IPS-NIHi11 (cell line): ENCODE measurements at places on chromosomes 12 and 14.
A peak's percentile ranks its signal among the peaks of the same experiment; 100 is the strongest.

GRCh38 chr12:76441016-76441415 lies 92.8 kb upstream of the BBS10 start:
- DNase-seq, result no peak

GRCh38 chr12:113829212-113829611 lies 136.9 kb downstream of the RBM19 start:
- DNase-seq, result no peak

- DNase-seq, result peak; percentile 13
Measured at GRCh38 chr14:53840444-53840843, 116.2 kb downstream of the BMP4 start.

DNA sequence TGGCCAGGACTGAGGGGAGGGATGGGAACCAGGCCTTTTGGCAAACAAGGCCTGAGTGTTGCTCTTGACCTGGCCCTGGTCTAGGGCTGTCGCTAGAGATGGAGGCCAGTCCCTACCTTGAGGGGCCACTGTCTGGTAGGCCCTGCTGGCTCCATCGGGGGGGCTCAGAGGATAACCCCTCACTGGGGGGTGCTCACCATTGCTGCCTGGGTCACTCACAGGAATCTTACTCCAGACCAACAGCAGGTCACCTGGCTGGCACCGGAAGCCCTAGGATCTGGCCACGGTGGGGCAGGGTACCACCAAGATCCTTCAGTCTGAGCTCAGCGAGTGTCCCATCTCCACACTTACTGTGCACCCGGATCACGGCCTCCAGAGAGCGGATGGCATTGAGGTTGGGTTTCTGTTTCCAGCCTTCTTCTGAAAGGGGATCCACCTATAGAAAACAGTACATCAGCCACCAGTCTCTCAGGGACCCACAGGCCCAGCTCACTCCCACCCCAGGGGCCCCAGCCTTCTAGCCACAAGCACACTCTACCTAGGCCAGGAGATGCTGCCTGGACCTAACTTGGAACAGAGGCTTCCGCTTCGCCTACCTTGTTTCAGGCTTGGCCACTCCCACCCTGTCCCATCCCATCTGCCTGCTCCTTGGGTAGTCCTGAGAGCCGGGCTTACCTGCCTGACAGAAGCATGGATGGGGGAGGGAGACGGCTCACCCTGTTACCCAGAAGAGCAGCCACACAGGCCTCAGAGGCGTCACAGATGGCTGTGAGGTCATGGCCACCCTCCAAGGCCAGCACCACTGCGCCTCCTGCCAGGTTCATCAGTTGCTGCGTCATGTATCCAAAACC lies 12.2 kb downstream of the SLC48A1 start:
- no peak for DNase-seq

- DNase-seq, result peak; percentile 56
Measured at GRCh38 chr12:123571343-123571813, 13.0 kb upstream of the TMED2 start.

GRCh38 chr12:591167-592023 lies 71.8 kb downstream of the NINJ2 start:
- DNase-seq, result peak; percentile 57

DNA sequence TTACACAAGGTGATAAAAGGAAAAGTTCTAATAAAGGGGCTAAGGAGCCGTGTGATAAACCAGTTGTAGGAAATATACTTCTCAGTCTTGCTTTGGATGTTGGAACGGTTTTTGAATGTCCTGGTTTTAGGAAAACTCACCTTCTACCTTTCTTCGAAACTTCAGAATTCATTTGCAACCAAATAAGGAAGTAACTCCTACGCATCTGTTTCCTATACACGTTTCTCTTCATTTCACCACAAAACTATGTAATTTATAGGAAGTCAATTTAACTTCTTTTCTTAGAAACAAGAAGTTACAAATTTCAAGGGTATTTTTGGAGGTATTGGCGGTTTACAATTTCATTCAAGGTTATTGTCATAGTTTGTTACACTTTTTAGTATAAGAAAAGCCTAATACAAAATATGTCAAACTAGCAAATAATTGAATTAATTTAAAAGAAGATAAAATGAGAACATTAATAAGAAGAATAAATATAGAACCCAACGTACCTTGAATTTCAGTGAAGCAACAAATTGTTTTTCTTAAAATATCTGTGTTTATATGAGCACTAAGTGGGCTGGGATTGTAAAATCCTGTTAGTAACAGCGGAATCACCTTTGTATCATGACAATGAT lies 33.2 kb upstream of the CD69 start:
- no peak for DNase-seq

DNA sequence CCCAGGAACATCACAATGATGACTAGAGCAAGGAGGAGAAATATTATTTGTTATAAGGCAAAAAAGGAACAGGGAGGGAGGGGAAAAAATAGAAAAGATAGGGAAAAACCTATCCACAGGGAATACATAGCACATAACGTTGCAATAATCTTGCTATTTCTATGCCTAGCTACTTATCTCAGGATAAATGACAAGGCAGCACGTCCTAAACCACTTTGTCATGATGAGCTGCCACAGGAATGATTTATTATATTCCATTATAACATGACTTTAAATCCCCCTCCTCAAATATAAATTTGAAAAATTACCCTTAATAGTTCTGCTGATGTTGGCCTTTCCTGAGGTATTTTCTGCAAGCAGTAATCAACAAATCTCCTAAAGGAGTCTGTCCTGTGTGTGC lies 76.7 kb downstream of the PEBP1 start:
- no peak for DNase-seq

DNA sequence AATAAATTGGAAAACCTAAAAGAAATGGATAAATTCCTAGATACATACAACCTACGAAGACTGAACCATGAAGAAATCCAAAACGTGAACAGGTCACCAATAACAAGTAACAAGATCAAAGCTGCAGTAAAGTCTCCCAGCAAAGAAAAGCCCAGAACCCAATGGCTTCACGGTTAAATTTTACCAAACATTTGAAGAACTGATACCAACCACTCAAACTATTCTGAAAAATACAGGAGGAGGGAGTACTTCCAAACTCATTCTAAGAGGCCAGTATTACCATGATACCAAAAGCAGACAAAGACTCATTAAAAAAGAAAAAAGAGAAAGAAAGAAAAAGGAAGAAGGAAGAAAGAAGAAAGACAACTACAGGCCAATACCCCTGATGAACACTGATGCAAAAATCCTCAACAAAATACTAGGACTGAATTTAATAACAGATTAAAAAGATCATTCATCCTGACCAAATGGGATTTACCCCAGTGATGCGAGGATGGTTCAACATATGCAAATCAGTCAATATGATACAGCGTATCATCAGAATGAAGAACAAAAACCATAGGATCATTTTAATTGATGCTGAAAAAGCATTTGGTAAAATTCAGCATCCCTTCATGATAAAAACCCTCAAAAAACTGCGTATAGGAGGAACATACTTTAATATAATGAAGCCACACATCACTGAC lies 26.9 kb upstream of the CCDC88C start:
- DNase-seq, result no peak

DNA sequence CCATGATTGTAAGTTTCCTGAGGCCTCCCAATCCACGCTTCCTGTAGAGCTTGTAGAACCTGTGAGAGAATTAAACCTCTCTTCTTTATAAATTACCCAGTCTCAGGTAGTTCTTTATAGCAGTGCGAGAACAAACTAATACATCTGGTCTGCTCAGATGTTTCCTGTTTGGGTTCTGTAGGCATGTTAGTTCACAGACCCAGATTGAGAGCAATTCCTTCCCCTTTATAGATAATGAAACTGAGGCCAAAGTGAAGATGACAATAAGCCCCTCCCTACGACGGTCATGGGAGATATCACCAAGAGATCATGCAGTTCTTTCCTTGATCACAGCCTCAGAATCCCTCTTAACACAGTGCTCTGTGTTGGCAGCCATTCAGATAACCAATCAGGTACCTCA lies 76.5 kb upstream of the CLMN start:
- no peak for DNase-seq

DNA sequence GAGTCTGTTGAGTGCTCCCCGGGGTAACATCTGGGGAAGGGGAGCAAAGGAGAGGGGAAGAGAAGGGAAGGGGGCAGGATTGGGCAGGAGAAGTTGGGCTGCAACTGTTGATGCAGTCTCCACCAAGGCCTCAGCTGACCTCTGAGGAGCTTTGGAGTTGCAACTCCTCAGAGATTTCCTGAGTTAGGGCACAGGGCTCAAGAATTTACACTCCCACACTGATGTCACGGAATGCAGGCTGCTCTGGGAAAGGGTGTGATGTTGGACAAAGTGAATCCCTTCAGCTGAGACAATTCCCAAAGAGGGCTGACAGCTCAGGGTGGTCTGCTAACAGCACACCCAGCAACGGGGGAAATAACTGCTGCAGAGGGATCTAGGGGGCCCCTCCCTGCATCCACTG lies 295.6 kb downstream of the PCNX1 start:
- no peak for DNase-seq

GRCh38 chr12:108297895-108298760 lies 41.0 kb downstream of the CMKLR1 start:
- no peak for DNase-seq

- no peak for DNase-seq
Measured at GRCh38 chr12:76569685-76570604, 10.4 kb upstream of the OSBPL8 start.

DNA sequence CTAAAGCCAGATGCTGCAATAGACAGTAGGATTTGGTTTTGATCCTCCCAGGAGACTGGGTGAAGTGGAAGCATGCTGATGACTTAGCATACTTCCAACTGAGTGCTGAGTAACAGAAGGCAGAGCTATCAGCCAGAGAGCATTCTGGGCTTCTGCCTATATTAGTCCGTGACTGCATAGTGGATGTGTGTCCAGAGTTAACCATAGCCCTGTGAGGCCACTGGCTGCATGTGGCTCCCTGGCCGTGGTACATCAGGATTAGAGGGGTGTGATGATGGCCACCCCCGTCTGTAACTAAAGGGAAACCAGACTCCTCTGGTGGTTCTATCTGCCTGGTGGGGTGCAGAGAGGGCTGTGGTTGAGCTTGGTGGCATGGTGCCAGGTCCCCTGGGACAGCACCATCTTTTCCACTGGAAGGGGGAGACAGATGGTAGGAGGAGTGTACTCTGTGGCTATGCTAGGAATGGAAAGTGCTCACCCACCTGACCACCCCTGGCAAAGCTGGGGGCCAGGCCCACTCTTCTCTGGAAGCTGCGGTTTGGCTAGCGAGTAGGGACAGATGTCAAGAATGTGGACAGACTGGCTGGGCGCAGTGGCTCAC lies 27.4 kb downstream of the ABCD4 start:
- no peak for DNase-seq

- DNase-seq, result no peak
Measured at GRCh38 chr14:56088941-56089340, 29.3 kb upstream of the PELI2 start.

GRCh38 chr12:84920331-84920730 lies 7.7 kb upstream of the SLC6A15 start:
- no peak for DNase-seq

DNA sequence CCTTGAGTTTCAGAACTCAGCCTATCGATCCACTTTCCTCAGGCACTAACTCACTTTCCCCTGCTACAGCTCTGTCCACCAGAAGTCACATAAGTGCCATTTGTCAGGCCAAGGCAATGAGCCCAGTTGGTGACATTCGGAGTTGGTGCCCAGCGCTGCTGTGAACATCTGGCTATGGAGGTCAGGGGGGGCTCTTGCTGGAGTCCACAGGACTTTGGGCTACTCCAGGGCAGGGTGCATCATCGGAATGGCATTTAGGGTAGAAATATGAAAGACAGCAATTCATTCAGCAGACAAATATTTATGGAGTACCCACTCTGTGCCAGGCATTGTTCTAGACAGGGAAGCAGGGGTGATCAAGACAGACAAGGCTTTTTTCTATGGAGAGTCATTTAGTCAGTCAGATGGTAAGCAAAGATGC lies 1.5 kb upstream of the PPP1CC start:
- no peak for DNase-seq

GRCh38 chr12:31005256-31005943 lies 68.3 kb upstream of the DDX11 start:
- no peak for DNase-seq

DNA sequence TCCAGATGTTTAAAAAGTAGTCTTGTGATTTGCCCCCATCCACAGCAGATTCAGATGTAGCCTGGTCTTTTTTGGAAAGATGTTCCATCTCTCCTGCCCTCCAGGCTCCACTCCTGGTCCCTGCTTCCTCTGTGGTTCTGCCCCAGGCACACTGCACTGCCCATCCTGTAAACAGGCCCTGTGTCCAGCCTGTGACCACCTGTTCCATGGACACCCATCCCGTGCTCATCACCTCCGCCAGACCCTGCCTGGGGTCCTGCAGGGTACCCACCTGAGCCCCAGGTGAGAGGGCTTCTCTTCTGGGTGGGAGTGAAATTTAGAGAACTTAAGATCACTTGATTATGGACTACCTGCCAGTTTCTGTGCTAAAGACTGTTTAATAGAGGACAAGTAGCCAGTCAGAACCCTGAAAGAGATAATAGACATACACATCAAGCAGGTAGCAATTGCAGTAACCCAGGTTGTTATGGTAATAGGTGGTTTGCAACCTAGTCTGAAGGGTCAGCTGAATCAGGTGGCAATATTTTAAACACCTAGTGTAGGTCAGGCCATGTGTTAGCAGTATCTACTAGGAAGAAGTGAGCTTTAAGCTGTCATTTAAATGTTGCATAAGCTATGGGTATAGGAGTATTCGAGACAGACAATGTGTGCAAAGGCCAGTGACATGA lies 2.1 kb downstream of the RNF31 start:
- no peak for DNase-seq

- DNase-seq, result no peak
Measured at GRCh38 chr14:92417759-92418158, 94.8 kb downstream of the SLC24A4 start.

DNA sequence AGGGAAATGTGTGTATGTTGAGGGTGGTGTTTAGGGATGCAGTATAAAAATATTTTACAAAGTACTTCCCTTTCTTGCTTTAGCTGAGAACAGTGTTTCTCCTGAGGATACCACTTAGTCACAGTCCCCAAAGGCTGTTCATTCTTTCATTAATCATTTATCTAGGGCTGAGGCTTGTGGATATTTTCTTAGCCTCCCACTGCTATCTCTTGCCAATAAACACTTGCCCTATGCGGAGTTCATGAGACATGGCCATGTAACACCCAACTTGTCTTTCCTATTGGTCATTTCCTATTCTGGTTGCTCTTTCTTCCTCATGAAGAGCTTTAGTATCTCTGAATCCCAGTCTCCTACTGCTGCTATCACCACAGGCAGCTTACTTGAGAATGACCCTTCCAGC lies 75.1 kb downstream of the ETNK1 start:
- DNase-seq, result no peak

GRCh38 chr14:32400480-32400879 lies 71.4 kb downstream of the AKAP6 start:
- no peak for DNase-seq

DNA sequence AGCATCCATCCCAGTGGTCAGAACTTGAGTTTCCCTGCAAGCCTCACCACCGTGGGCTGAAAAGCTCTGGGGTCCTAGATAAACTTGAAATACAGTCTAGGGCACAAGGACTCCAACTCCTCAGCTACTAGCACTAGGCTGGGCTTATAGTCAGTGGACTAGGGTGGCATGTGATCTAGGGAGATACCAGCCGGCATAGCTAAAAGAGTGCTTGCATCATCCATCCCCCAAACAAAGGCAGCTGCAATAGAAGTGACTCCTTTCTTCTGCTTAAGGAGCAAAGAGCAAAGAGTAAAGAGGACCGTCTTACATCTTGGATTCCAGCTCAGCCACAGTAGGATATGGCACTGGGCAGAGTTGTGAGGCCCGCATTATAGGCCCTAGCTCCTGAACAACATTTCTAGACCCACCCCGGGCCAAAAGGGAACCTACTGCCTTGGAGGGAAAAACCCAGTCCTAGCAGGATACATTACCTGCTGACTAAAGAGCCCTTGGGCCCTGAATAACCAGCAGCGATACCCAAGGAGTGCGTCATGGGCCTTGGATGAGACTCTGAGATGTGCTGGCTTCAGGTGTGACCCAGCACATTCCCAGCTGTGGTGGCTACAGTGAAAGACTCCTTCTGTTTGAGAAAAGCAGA lies 17.9 kb upstream of the SOS2 start:
- no peak for DNase-seq
